ENCODE measurements at places on chromosomes 7 and 10.
A peak's percentile ranks its signal among the peaks of the same experiment; 100 is the strongest.

DNA sequence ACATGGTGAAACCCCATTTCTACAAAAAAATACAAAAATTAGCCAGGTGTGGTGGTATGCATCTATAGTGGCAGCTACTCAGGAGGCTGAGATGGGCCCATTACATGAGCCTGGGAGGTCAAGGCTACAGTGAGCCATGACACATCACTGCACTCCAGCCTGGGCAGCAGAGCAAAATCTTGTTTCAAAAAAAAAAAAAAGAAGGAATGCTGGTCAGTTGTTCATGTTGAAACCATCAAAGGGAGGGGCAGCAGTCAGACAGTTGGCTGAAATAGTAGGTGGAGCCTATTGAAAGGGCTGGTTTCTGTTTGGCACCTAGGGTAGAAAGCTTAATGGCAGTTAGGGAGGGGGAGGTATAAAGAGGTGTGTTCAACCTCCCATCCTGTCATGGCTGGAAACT is 323.0 kb downstream of the GALNT17 start:
- DNase-seq: no peak

GRCh38 chr7:4134631-4135030 is 547.5 kb upstream of the FOXK1 start:
- DNase-seq: no peak

GRCh38 chr7:42843205-42843800 is 68.6 kb downstream of the C7orf25 start:
- peak; percentile 66 for DNase-seq

DNA sequence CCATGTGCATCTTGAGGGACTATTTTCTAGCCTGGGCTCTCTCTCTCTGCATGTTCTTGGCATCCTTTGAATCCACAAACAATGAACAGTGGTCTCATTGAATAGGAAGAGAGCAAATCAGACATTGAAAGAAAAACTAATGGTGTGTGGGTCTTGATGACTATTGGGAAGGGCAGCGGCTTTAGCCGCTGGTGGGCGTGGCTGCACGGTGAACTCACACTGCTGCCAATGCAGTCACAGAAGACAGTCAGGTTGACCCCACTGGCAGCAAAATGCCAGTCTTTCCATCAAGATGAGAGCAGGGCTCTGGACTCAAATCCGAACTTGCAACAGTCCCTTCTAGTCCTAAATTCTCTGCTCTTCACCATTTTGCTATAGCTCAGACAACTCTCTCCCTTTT is 91.0 kb downstream of the ADARB2 start:
- no peak for DNase-seq

DNA sequence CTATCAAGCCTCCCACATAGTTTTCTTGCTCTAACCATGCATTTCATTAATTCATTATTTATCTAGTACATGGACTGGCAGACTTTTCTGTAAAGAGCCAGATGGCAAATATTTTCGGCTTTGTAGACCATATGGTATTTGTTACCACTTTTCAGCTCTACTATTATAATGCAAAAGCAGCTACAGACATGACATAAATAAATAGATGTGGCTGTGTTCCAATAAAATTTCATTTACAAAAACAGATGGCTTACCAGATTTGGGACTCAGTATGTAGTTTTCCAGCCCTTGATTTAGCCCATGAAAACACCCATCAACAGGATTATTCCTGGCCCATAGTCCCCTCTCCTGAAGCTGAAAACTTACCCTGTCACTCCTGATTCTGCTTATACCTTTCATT is 32.1 kb downstream of the PLCE1 start:
- no peak for DNase-seq

GRCh38 chr7:25662841-25663800 is 434.8 kb upstream of the NPVF start:
- no peak for DNase-seq

- DNase-seq: no peak
Observed at GRCh38 chr7:17206349-17206905, 92.0 kb upstream of the AHR start.

DNA sequence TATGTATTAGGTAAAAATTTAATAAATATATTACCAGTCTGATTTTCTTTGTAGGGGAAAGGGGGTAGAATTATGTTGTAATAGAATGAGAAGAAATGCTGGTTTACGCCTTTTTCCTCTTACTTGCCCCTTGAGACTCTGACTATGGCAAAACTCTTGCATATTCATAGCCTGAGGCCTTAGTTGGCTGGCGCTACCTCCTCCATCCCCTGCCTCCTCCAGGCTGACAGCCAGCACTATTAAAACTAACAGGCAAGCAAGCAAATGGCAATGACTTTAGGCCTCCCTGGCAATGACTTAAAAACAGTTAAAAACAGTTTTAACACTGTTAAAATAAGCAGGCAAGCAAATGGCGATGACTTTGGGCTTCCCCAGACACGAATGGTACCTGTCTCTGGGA is 14.4 kb downstream of the PKD2L1 start:
- no peak for DNase-seq

DNA sequence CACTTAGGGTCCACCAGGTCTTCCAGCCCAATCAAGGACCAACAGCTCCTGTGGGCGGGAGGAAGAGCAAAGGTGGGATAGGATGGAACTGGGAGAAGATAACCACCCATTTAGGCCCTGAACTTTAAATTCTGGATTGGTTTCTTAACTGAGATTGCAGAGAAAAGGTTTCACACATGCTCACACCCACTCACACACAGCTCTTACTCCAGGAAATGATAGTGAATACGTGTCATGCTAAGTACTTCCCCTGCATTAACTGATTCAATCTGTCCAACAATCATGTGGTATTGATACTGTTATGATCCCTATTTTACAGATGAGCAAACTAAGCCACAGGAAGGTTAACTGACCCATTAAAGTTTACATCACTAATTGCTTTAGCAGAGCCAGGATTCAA is 4.6 kb upstream of the CYP3A4 start:
- no peak for DNase-seq

DNA sequence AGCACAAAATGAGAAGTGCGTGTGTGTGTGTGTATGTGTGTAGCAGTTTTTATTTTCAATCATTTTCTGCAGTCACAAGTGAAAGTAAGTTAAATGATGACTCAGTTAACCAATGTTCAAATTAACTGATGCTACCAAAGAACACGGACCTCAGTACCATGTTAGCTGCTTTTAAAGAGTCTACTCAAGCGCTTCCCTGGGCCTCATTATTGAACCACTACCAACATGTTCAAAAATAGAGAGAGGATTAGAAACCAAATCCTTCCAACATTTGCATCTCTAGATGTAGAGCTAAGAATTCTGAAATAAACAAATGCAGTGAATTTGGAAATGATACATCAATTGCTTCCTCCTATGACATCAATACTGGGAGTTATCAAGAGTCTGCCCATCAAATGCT is at the start of gene TAS2R39:
Gene TAS2R39, plus strand, starts transcription at position 396 of the 400 bp plus-strand sequence. Its CDS starts 0 bp downstream, at position 396.
- no peak for DNase-seq

- no peak for DNase-seq
Observed at GRCh38 chr10:86653379-86653778, 968 bp upstream of the OPN4 start.

- peak; percentile 34 for DNase-seq
Observed at GRCh38 chr10:112768121-112768520, 181.9 kb upstream of the TCF7L2 start.

DNA sequence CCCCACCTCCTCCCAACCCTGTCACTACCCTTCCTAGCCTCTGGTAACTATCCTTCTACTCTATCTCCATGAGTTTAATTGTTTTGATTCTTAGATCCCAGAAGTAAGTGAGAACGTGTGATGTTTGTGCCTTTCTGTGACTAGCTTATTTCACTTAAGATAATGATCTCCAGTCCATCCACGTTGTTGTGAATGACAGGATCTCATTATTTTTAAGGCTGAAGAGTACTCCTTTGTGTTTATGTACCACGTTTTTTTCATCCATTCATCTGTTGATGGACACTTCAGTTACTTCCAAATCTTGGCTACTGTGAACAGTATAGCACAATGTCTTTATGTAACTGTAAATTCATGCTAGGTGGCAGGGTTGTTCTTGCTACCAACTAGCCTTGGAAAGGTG is 461.6 kb downstream of the PLXDC2 start:
- no peak for DNase-seq

GRCh38 chr7:37732253-37732652 is 48.7 kb downstream of the GPR141 start:
- peak; percentile 38 for DNase-seq

- no peak for DNase-seq
Observed at GRCh38 chr7:44665531-44666213, 59.2 kb downstream of the OGDH start.

GRCh38 chr10:79241990-79242619 is 105.2 kb upstream of the PPIF start:
- no peak for DNase-seq

DNA sequence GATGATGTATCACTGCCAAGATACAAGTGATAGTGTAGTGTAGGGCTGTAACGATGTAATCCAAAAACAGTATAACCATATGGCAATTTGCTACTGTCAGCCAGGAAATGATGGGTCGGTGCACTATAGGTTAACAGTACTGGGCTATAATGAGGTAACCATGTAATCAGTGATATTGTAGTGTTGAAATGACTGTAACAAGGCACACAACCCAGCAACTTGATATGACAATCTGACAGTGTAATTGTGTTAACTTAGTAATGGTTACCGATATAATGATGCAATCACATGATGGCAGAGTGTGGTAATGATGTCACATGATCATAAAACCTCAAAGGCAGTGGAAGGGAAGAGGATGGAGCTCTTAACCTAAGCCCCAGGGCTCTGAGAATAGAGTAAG is 73.8 kb upstream of the SLF2 start:
- DNase-seq: no peak

GRCh38 chr7:79317728-79318127 is 135.7 kb downstream of the MAGI2 start:
- DNase-seq: no peak

DNA sequence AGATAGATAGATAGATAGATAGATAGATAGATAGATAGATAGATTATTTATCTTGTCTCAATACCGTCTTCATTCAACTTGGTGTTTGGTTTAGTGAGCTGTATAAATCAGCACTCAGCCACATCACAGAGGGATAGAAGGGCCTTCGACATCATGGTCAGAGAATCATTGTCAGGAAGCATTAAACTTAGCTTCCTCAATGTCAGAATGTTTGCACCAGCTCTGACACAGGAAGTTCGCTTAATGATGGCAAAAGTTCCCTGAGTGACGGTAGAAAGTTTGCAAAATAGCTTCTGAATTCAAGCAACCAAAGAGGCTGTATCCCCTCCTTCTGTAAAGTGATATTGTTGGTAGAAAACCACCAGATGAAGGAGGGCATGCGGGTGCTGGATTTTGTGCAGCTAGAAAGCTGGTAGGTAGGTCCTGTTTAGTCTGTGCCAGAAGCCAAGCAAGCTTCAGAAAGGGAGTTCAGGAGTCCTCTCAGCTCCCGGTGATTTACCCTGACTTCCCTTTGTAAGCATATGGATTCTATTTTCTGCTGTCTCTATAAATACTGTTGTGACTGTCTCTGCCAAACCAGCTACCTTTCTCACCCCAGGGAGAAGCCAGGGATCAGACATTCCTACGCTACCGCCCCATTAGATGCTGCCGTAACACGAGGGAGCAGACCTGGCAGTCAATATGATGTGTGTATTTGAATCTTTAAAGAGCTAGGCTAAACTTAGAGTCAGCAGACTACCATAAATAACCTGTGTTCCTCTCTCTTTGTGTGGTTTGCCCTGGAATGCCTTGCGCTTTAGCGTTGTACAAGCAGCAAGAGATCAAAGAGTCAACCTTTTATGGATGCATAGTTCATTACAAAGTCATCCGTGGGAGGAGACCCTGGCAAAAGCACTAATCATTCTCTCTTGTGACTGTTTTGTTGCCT is 200.5 kb upstream of the KIAA1217 start:
- no peak for DNase-seq

GRCh38 chr7:3956949-3957348 is 655.9 kb downstream of the SDK1 start:
- DNase-seq: no peak

DNA sequence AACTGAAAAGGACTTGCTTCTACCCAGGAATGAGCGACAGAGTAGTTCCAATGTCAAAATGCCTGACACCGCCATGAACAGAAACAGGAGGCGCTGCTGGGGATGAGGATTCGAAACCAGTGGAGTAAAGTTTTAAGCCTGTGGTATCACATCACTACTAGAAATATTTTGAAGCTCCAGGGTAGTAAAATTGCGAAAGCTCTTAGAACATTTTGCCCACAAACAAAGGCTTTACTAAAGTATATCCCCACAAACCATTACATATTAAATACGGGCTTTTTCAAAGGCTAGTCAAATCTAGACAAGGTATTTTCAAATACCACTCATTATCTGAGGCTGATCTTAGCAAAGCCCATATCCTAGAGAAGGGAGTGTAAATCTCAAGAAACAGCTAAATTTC is 2.4 kb downstream of the PRDX3 start:
- DNase-seq: no peak

DNA sequence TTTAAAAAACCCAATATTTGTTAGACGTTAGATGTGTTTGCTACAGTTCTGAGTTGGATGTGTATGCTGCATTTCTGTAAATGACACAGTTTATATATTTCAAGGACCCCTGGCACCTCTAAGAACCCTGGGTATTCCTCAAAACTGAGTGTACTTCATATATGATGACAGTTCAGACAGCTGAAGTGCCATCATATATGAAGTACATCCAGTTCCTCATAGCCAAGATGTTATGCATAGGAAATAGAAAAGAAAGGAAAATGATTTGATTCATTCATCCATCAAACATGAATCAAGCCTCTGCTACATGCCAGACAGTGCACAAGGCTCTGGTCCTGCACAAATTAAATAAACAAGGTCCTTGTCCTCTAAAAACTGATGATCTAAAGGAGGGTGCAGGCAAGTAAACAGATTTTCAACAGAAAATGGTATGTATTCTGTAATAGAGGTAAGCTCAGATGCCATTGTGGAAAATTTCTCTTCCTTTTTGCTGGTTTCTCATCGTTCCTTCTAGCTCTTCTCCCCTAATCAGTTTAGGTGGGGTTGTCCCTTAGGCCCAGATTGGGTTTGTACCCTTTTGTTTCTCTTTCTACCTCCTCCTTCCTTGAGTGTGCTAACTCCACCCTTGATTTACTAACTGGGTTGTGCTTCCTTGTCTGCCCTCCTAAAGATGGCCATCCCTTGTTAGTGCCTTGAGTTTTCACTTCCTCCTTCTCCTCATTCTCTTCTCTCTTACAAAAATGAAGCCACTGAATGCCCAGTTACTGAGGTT is 25.3 kb upstream of the SMIM30 start:
- DNase-seq: peak; percentile 15

DNA sequence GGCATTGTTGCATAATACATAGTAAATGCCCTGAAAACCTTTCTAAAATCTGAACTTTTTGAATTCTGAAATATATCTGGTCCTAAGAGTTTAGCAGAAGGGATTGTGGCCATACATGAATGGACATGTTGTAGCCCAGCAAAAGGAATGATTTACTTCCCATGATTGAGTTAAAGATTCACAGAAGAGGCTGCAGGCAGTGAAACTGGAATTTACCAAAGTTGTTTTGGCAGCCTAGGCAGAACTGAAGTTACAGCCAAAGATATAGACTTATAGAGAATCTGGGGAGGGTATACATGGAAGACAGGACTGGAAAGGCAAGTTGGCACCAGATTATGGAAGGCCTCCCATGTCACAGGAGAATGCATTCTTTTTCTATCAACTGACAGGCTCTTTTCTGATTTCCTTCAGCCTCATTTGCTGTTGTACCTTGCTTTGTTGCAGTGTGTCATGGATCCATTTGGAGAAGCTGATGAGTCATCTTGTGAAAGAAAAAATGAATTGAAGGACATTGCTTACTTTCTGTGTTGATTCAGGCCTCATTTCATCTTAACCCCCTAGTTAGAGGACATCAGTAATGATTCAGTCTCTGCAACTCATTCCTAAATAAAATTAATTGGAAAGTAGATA is 356.2 kb upstream of the LRGUK start:
- DNase-seq: no peak

- no peak for DNase-seq
Observed at GRCh38 chr7:44258423-44258760, 57.6 kb downstream of the YKT6 start.

- DNase-seq: no peak
Observed at GRCh38 chr10:4748491-4749270, 77.3 kb upstream of the AKR1E2 start.

Data from Ammon's horn (tissue), 1 donor.